ENCODE measurements at places on chromosomes 13 and 19.
A peak's percentile ranks its signal among the peaks of the same experiment; 100 is the strongest.

DNA sequence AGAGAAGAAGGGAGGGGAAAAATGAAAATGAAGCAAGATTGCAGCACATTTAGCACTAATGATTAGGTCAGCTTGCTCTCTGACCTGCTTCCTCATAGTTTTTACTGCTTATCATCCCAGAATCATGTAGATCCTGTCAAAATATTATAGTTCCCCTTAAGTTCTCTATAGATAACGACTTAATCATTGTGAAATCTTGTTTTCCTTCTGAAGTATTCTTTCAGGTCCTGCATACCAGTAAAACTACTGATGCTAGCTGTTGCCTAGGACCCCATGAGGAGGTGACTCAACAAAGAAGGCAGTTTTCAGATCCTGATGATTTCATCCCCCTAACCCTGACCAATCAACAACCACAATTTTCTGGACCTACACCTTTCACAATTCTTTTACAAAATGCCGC, 1131.7 kb downstream of the SLITRK5 start:
- DNase-seq = no peak

DNA sequence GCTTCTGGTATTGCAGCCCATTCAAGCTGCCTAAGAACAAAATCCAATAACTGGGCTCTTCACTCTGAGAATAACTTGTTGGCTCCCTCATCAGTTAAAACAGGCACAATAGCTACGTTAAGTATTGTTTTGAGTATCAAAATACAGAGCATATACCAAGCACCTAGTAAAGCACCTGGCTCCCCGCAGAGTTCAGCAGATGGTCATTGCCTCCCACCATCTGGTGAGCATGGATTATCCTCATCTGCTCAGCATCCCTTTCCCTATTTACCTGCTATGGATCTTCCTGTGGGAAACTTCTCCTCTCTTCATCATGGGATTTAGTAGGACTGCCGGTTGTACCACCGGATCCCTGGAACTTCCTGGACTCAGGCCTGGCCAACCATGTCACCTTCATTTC, 199.2 kb upstream of the MAB21L1 start:
- DNase-seq = no peak

DNA sequence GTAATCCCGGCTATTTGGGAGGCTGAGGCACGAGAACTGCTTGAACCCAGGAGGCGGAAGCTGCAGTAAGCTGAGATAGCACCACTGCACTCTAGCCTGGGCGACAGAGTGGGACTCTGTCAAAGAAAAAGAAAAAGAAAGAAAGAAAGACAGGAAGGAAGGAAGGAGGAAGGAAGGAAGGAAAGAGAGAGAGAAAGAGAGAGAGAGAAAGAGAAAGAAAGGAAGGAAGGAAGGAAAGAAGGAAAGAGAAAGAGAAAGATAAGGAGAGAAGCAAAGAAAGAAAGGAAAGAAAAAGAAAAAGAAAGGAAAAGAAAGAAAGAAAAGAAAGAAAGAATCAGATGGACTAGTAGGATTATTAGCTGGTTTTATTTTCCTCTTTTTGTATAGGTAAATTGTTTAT, 22.8 kb downstream of the ZNF541 start:
- DNase-seq = no peak

DNA sequence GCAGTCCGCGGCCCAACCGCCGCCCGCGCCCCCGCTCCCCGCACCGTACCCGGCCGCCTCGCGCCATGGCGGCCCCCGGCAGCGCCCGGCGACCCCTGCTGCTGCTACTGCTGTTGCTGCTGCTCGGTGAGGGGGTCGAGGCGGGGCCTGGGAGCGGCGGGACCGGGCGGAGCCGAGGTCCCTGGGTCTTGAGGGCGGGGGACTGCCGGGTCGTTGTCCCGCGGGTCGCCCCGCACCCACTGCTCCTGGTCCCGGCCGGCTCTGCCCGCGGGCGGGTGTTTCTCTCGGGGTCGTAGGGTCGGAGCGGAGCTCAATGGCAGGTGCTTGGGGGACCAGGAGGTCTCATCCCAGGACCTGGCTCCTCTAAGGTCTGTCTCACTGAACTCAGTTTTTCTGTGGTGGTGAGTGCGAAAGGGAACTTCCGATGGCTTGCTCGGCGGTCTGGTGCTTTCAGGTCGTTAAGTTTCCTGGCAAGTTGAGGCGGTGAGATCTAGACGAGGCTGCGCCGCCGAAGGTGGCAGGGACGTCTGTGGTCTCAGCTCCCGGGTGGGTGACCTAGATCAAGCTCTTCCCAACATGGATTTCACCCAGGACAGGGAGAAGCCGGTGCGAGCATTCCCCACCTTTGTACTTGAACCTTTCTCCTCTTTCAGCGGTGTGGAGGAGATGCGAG, 467 bp downstream of the LAMP1 start:
- DNase-seq = no peak

DNA sequence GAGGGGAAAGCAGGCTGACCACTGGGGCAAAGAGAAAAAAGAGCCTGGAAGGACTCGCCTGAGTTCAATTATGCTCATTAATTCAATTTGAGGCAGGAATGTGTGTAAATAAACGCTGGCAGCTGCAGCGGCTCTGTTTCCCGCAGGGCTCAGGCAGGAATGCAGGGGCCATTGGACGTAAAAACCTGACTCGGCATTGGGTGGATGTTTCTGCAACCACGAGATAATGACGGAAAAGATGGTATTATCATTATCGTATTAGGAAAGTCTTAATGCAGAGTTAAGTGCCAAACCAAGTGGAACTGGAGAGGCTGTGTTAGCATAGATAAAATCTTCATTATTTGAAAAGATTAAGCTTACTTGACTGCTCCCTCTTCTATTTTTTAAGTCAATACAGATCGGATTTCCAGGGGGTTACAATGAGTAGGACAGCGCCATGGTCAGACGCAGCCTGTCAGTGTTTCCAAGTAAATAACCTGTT, 169.8 kb downstream of the SHISA2 start:
- DNase-seq = peak; percentile 27

DNA sequence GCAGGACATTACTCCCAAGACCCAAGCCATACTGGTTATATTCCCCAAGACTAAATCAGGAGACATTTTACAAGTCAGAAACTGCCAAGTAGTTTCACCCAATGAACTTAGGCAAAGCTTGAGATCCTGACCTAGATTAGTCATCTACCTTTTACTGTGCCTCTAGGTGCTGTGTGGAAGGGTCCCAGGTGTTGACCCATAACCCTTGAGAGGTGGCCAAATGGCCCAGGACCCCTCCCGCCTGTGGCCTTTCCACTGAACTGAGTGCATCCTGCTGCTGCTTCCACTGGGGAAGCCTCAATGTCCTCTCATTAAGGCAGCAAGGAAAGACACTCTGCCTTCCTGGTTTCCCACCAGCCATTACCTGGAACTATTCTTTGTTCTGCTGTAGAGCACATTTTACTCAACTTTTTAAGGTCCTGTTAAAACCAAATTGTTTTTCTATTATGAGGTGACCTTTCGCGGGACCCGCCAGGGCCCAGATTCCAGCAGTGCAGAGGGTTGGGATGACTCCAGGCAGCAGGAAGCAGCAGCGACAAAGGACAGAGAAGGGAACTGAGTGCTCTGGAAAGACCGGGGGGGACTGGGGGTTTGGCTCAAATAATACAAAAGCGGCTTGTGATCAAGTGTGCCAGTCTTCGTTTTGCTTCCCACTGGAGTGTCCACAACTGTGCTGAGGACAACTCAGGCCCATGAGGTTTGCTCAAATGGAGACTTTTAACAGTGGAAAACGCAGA, 27.1 kb downstream of the ANKRD10 start:
- no peak for DNase-seq

DNA sequence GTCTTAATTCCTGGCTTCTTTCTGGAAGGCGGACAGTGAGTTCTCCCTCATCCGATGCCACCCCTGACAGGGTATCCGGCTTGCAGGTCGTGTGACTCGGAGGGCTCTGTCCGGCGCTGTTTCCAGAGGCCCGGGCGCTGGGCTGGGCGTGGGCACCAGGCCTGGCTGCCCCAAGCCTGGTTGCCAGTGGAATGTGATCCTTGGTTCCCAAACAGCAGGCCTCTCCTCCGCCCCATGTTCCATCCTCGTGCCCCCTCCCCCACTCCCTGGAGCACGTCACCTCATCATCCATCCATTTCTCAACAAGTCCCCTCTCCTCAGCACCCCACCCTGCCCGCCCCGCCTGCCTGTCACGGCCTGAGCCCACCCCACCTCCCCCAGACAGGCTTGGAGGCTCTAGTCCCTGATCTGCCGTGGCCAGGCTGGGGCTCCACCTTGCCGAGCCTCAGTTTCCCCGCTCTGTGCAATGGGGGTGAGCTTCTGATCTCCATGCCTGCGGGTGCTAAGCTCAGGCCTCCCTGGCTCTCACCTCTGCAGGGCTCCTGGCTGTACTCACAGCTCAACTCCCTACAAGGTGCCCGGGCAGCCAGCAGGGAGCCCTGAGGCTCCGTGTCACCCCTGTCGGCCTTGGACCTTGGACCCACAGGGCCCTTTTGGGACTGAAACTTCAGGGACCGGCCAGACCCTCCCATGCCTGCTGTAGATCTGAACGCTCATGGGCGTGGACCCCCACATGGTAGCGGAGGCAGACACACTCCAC, 2.3 kb downstream of the TBXA2R start:
- DNase-seq = no peak

DNA sequence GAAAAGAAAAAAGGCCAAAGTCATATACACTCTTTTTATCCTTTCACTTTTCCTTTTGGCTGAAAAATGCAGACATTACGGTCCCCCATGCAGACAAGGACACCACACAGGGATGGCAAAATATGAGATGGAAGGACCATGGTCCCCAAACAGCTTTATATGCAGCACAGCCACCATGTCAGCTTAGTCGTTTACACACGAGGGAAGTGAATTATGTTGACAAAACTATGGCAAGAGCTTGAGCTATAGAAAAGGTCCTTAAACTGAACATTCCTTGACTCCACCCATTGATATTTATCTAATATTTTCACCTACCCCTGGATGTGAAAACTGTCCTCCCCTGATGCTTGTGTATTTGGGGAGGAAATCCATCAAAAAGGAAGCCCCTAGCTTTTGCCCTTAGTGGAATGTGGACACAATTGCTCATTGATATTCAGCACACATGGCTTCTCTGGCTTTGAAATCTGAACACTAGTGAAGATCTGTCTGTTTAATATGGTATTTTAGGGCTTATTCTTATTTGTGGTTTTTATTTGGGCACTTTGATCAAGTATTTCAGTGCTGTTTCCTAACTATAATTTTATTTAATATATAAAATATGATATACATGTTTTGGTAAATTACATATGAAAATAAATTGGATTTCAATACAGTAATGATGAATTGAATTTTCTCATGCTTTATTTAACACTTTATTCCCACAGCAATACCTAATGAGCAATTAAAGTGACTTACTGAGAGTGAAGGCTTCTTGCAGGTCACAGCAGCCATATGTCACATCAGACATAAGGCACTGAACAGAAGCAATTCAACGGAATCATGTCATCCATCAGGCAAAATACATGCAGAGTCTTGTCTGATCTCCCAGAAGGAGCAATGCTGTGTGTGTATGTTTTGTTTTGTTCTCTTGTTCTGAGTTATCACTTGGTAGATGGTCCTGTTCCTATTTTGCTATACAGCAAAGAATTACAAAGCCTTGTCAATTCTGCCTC, 6.8 kb upstream of the GTF2F2 start:
- DNase-seq = no peak

DNA sequence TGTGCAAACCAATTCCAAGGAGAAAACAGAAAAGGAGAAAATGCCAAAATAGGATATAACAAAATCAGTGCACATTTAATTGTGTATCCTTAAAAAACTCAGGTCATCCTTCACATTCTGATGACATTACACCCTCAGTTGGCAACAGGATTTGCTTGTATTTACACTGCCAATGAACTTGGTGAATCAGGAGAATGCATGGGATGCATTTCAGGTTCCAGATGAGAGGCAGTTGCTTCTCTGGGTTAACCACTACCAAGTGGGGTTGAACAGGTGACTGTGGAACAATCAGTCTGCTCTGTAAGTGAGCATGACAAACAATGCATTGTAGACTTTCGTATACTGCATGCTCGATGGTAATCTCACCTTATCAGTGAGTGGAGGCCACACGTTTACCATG, 79.1 kb downstream of the STARD13 start:
- no peak for DNase-seq

GRCh38 chr19:28577666-28578065, 635.3 kb downstream of the UQCRFS1 start:
- DNase-seq = no peak
